ENCODE measurements at places on chromosomes 2 and 18.

GRCh38 chr2:59932341-59932740, 621.1 kb downstream of the BCL11A start:
- no peak for DNase-seq

GRCh38 chr2:212814941-212815340, 276.3 kb upstream of the ERBB4 start:
- DNase-seq = no peak

GRCh38 chr2:130755256-130756052, at the start of gene AMER3:
TSS of gene AMER3 (plus strand) at chr2:130755540. CDS start at chr2:130762073, 6,533 bp downstream.
- DNase-seq = no peak

DNA sequence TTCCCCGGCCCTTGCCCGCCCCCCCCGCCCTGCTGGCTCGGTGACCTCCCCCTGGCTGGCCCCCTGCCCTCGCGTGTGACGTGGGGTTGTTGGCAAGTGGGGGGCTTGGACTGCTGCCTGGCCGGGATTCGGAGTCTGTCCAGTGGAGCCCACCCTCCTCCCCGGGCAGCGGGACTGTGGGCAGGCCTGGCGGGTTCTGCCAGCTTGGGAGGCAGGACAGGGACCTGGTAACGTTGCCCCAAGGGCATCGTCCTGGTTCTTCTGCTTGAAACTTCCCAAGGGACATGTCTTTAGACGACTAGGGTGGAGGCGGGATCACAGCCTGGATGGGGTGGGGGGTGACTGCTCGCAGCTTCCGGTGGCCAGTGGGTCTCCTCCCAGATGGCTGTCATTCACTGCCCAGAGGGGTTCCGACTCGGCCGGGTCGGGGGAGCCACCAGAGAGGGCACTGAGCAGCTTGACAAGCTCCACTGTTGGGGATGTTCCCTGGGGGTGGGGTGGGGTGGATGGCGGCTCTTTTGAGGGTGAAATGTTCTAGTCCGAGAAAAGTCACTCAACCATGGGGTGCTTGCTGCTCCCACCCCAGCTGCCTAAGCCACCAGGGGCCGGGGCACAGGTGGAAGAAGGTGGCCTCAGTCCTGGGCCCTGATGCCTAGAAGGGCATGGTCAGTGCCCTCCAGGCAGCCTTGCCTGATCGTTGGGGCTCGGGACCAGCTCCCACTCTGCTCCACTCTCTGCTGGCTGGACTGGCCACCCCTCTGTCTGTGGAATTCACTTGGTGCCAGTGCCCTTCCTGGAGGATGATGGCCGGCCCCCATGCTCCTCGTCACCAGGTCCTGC, 4.3 kb upstream of the HS6ST1 start:
- no peak for DNase-seq

- DNase-seq = no peak
These were observed 27.3 kb downstream of the SPRED2 start for GRCh38 chr2:65404988-65405697.
